ENCODE measurements at places on chromosomes 16 and 17.

DNA sequence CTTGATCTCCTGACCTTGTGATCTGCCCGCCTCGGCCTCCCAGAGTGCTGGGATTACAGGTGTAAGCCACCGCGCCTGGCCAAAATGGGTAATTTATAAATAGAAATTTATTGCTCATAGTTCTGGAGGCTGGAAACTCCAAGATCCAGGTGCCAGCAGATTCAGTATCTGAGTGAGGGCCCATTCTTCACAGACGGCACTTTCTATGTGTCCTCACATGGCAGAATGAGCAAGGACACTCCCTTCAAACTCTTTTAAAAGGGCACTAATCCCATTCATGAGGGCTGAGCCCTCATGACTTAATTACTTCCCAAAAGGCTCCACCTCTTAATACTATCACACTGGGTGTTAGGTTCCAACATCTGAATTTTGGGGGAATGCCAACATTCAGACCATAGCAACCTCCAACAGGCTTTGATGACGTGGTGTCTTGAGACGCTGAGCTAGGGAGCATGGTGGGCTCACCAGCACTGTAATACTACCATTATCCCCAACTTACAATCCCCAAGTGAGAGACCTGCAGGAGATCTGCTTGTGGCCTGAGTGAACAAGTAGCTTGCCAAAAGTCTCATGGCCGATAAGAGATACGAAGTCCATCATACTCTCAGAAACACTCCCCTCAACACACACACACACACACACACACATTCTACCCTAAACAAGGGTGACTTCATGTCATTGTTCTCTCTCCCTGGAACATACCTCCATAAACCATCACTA, 8.5 kb downstream of the CMTM4 start:
- no peak for DNase-seq

DNA sequence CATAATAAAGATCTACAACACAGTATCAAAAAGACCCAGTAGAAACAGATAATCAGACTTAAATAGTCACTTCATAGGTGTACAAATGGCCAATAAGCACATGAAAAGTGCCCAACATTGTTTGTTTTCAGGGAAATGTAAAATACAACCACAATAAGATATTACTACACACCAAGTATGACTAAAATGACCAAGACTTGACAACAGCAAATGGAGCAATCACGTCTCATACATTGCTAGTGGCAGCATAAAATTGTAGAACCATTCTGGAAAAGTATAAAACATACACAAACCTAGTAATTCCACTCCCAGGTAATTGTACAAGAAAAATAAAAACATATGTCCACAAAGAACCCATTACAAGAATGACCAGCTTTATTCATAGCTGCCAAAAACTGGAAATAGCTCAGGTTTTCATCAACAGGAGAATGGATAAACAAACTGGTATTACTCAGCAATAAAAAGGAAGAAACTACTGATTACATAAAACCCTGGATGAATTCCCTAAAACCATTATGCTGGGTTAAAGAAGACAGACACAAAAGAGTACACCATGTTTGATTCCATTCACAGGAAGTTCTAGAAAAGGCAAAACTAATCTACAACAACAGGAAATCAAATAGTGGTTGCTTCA, 85.6 kb downstream of the TTC19 start:
- no peak for DNase-seq

- DNase-seq: no peak
These were observed 87.6 kb downstream of the USP31 start for GRCh38 chr16:23061669-23062068.

- DNase-seq: no peak
These were observed 20.6 kb downstream of the CYB5B start for GRCh38 chr16:69444873-69445517.

- no peak for DNase-seq
These were observed 2.2 kb upstream of the PDPK1 start for GRCh38 chr16:2535625-2536013.

DNA sequence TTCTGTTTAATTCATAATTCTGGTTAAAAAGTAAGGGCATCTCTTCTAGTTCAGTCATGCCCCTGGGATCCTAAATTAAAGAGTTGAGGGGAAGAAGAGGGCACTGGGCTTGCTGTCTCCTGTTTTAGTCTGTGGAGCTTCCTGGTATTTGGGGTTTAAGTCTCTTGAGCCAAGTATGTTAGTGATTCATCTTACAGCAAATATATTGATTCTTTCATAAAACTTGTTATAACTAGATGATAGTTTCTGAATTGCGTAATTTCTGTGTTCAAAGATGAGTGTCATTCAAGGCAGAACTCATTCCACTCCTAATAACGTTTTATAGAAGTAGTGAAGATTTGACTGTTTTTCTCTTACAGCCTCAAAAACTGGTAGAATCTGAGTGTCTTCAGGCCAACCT, 1.7 kb downstream of the TXNDC17 start:
- no peak for DNase-seq

GRCh38 chr17:6669479-6670212, 18.1 kb downstream of the C17orf100 start:
- DNase-seq: no peak

GRCh38 chr17:4938688-4939545, 929 bp downstream of the SLC25A11 start:
- DNase-seq: no peak

GRCh38 chr16:2386990-2387389, 42.3 kb upstream of the CCNF start:
- no peak for DNase-seq

DNA sequence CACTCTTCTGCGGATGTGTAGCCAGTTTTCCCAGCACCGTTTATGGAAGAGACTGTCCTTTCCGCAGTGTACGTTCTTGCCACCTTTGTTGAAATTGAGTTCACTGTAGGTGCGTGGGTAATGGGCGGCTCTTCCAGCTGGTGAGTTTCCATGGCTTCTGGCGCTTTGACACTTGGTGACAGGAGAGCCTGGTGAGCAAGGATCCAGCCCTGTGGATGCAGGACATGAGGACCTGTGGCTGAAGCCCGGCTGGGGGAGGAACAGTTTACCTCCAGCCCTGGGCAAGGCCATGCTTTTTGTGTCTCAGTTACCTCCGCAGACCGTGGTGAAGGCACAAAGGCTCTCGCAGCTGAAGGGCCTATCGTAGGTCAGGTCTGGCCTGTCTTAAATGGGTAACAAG, 166.5 kb downstream of the LAT start:
- DNase-seq: no peak
